ENCODE measurements at places on chromosomes 4 and X.

- DNase-seq = no peak
Observed at GRCh38 chrX:116749943-116750342, 287.2 kb upstream of the CT83 start.

DNA sequence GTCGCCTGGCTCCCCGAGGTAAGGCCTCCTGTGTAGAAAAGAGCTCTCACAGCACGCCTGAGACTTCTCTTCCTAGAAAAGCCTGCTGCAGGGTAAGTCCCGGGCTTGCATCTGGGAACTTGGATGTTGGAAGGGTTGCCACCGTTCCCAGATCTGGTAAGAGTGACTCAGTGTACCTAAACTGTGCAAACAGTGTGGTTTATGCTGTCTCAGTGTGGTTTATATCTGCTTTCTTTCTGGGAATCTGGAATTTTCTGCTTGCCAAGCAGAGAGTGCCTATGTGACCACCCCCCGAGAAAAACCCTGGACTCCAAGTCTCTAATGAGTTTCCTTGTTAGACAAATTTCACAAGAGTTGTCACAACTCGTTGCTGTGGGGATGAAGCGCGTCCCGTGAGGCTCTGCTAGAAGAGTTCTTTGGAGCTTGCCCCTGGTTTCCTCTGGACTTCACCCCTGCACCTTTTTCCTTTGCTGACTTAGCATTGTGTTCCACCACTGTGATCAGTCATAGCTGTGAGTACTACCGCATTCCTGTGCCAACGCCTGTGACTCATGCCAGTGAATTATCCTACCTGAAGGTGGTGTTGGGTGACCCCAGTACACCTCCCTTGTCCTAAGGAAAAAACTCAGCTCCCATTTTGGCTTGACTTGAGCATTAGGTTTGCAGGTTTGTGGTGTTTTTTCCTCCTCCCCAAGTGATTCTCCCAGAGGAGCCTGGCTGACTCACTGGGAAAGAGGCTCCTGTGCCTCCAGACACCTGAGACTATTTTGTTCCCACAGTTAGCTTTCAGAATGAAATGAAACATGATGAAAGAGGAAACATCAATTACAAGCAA is 14.5 kb downstream of the SLC2A9 start:
- DNase-seq = no peak

DNA sequence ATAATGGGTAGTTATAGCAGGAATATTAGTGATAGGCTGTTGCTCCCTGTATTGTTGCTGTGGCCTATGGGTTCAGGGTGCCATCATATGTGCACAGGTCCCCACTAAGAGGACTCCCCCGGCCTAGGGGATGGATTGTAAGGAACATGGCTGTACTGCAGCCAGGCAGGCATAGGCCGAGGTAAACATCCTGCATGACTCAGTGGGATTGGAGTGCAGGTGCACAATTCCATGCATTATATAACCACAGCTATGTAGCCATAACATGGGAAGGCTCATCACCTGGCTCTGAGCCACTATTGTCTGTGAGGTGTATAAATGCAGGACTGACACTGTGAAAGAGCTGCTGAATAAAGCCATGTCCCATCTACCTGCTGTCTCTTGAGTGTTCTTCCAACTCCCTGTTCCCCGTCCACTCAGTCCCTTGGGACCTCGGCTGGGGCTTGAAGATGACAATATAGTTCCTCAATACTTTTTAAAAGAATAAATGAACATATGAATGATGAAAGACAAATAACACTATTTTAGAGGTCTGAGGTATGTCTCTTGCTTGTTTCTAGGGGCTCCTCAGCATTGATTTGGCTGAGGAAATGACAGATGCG is 425.2 kb downstream of the IDS start:
- no peak for DNase-seq

GRCh38 chrX:3026074-3026815 is 15.0 kb upstream of the ARSF start:
- DNase-seq = no peak

DNA sequence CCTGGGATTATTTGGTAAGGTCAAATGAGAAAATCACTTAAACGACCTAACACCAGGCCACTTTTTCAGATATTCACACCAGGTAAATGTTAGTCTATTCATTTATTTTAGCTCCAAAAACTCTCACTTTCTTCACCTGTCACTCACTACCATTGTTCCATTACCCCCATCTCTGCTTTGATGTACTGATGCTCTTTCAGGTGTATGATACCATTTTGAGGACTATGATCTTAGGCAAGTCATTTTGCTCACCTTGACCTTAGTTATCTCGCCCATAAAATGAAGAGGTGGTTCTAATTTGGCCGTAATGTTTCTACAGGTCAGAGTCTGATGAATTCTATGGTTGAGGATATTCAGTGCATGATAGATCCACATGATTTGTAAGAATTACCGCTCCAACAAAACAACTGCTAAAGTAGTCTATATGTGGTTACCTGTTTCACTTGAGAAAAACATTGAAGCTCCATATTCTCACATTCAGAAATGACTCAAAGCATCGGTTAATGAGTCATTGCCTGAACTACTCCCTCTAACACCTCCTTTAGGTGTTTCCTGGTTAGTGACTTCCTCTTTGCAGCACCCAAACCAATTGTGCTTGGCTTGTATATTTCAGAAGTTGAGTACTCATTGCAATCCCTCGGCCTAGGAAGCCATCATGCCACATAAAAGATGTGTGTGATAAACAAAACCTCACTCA is 4.5 kb downstream of the DTHD1 start:
- peak; percentile 9 for DNase-seq
